ENCODE measurements at places on chromosomes 2 and 18.

DNA sequence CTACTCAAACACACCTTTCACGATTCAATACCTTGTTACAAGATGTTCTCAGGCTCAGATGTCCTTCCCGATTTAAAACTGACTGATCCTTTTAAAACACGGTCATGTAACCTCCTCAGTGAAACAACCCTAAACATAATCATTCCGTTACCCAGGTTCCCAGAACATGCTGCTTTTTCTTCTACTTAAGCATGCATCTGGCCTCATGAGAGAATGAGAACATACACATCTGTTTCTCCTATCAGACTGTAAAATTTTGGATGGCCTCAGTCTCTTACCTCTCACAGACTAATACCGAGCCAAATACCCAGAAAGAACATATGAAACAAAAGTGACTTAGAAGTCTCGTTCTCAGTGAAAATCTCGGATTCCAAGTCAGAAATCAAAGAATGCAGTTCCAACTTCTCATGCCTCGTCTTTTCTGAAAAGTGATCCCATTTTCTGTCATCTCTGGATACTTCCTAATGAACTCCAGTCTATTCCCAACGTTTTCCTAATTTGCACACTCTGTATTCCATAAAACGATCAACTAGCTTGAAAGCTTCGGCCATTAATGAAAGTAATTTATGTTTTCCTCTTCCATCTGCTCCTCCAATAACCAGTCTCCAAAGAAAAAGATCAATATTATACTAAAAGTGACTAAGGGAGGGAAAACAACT lies 919 bp downstream of the SF3B1 start:
- no peaks in the 10 kb centered on the region for H3K27me3 ChIP-seq
- peaks cover 14% of the 10 kb centered on the region for H3K4me1 ChIP-seq
- H3K27ac ChIP-seq = peak overlapping the region; percentile 95
- peak overlapping the region; percentile 91 for H3K4me3 ChIP-seq
- no peaks in the 10 kb centered on the region for H3K36me3 ChIP-seq

GRCh38 chr18:36380173-36380827 lies 82.8 kb downstream of the FHOD3 start:
- no peak overlapping the region for H3K27ac ChIP-seq
- H3K4me1 ChIP-seq = no peaks in the 10 kb centered on the region
- H3K27me3 ChIP-seq = no peaks in the 10 kb centered on the region

- no peaks in the 10 kb centered on the region for H3K27me3 ChIP-seq
- no peak for DNase-seq
- H3K36me3 ChIP-seq = no peaks in the 10 kb centered on the region
- H3K4me1 ChIP-seq = peaks cover 30% of the 10 kb centered on the region
Measured at GRCh38 chr2:42116195-42117181, 52.7 kb upstream of the EML4 start.

GRCh38 chr2:217795706-217796465 lies 206.9 kb downstream of the TNS1 start:
- H3K4me3 ChIP-seq = no peak overlapping the region
- no peak overlapping the region for H3K27ac ChIP-seq
- H3K27me3 ChIP-seq = no peaks in the 10 kb centered on the region
- H3K36me3 ChIP-seq = no peaks in the 10 kb centered on the region

GRCh38 chr2:217979151-217979811 lies 23.5 kb downstream of the TNS1 start:
- DNase-seq = no peak
- no peak overlapping the region for H3K4me3 ChIP-seq
- H3K27ac ChIP-seq = no peak overlapping the region
- H3K4me1 ChIP-seq = peaks cover 3% of the 10 kb centered on the region
- H3K27me3 ChIP-seq = no peaks in the 10 kb centered on the region

GRCh38 chr2:120722568-120723421 lies 12.9 kb upstream of the GLI2 start:
- DNase-seq = no peak
- H3K4me3 ChIP-seq = peak overlapping the region; percentile 3
- H3K4me1 ChIP-seq = peaks cover 24% of the 10 kb centered on the region
- no peak overlapping the region for H3K27ac ChIP-seq

DNA sequence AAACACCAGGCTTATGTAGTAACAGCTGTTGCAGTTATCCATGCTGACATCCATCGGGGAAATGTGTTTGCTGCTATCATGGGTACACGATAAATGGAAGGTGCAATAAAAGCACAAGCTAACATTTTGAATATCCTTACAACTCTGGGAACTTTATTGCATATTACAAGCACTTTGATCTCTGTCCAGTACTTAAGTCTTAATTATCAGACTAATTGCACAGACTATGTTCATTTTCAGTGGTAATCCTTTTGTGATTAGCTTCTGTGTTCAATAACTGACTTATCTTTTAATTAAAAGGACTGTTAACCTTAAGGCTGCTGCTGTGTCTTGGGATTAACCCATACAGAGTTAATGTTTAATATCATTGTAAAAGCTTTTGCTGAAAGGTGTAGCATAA lies 101.4 kb upstream of the ATP5MC3 start:
- H3K4me1 ChIP-seq = no peaks in the 10 kb centered on the region
- H3K36me3 ChIP-seq = no peaks in the 10 kb centered on the region
- H3K4me3 ChIP-seq = no peak overlapping the region
- H3K27me3 ChIP-seq = no peaks in the 10 kb centered on the region

DNA sequence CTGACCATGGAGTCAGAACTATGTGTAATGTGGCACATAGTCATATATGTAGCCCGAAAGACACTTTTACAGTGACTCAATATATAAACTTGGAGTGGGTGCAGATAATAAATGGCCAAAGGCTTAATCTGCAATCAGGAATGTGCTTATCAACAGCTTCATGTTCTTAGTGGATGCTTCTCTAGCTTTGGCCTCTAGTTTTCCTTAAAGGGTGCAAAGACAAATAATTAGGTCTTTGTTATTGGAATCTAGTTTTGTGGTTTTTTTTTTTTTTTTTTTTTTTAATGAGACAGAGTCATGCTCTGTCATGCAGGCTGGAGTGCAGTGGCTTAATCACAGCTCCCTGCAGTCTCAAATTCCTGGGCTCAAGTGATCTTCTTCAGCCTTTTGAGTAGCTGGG lies 625.6 kb downstream of the EPHA4 start:
- H3K4me3 ChIP-seq = no peak overlapping the region
- no peak overlapping the region for H3K27ac ChIP-seq
- no peaks in the 10 kb centered on the region for H3K27me3 ChIP-seq
- H3K4me1 ChIP-seq = no peaks in the 10 kb centered on the region
- H3K36me3 ChIP-seq = no peaks in the 10 kb centered on the region

GRCh38 chr2:233831861-233832260 lies 22.5 kb downstream of the HJURP start:
- DNase-seq = no peak
- no peaks in the 10 kb centered on the region for H3K27me3 ChIP-seq
- peaks cover 17% of the 10 kb centered on the region for H3K36me3 ChIP-seq
- no peaks in the 10 kb centered on the region for H3K4me1 ChIP-seq
- peak overlapping the region; percentile 45 for H3K27ac ChIP-seq

- peaks cover 2% of the 10 kb centered on the region for H3K36me3 ChIP-seq
- no peak for DNase-seq
- peak overlapping the region; percentile 79 for H3K27ac ChIP-seq
- H3K27me3 ChIP-seq = no peaks in the 10 kb centered on the region
Measured at GRCh38 chr2:99490623-99491461, 1.0 kb upstream of the REV1 start.

DNA sequence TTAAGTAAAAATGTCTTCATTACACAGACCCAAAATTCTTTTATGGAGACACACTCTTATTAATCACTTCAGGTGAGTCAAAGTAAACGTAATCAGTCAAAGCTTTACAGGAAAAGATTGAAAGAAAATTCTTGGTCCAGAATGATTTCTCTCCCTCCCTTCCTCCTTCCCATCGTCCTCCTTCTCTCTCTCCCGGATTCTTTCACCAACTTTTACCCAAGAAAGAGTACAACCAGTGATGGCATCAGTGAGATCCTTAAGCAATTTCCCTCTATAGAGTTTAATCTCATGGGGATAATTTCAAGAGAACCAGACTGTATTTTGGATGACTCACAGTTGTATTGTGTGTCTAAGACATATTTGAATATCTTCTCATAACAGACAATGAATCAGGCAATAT lies 258.1 kb downstream of the ALK start:
- H3K27ac ChIP-seq = peak overlapping the region; percentile 43
- H3K36me3 ChIP-seq = no peaks in the 10 kb centered on the region

GRCh38 chr2:205732314-205732713 lies 50.0 kb downstream of the NRP2 start:
- H3K36me3 ChIP-seq = peaks cover 12% of the 10 kb centered on the region
- no peaks in the 10 kb centered on the region for H3K27me3 ChIP-seq
- H3K4me3 ChIP-seq = no peak overlapping the region
- DNase-seq = no peak

GRCh38 chr2:95074663-95075439 lies 46.8 kb downstream of the MRPS5 start:
- H3K36me3 ChIP-seq = no peaks in the 10 kb centered on the region
- H3K27ac ChIP-seq = no peak overlapping the region
- H3K4me3 ChIP-seq = no peak overlapping the region

GRCh38 chr2:3260959-3261358 lies 116.7 kb downstream of the EIPR1 start:
- no peaks in the 10 kb centered on the region for H3K4me1 ChIP-seq
- no peak overlapping the region for H3K4me3 ChIP-seq
- DNase-seq = no peak
- peaks cover 24% of the 10 kb centered on the region for H3K36me3 ChIP-seq
- H3K27ac ChIP-seq = no peak overlapping the region

DNA sequence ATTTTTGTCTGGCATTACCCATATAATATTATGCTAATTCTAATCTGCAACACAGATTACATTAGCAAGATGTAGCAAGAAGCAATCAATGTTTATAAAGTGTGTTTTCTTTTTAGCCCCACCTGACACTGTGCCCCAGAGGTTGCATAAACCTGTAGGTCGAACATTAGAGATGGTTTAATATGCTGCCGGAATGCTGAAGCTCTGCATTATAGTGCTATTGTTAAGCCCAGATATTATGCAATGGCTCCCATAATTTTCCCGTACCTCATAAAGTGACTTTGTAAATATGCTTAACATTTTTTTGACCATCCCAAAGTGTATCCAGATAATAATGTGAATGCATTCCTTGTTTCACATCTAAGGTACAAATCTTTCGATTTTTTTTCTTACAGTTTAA lies 109.3 kb upstream of the MAP4K3 start:
- H3K27ac ChIP-seq = no peak overlapping the region
- peaks cover 9% of the 10 kb centered on the region for H3K4me1 ChIP-seq
- no peaks in the 10 kb centered on the region for H3K36me3 ChIP-seq
- H3K27me3 ChIP-seq = no peaks in the 10 kb centered on the region

DNA sequence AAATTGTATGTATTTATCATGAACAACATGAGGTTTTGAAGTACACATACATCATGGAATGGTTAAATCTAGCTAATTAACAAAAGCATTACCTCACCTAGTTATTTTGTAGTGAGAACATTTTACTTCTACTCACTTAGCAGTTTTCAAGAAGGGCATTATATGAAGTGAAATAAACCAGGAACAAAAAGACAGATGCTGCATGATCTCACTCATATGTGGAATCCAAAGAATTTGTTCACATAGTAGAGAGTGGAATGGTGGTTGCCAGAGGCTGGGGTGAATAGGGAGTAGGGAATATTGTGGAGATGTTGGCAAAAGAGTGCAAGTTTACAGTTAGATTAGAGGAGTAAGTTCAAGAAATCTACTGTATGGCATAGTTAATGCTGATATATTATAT lies 292.0 kb downstream of the ASXL3 start:
- no peaks in the 10 kb centered on the region for H3K27me3 ChIP-seq
- H3K4me3 ChIP-seq = no peak overlapping the region
- DNase-seq = no peak

DNA sequence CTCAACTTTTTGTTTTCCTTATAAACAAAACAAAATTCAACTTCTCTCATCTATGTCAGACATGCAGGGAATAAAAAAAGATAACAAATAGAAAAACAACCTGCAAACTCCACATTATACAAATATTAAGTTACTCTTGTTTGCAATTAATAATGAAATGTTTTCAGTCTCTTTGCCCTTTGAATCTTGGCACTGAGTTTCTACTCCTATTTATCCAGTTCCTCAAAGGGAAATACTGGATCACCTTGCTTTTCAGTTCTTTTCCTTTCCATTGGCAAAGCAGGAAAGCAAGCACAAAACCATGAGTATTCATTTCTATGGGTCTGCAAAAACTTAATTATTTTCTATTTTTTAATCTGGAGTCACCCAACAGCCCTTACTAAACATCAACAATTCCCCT lies 23.6 kb downstream of the KANSL1L start:
- H3K4me1 ChIP-seq = no peaks in the 10 kb centered on the region
- DNase-seq = no peak
- no peak overlapping the region for H3K4me3 ChIP-seq
- no peak overlapping the region for H3K27ac ChIP-seq
- no peaks in the 10 kb centered on the region for H3K27me3 ChIP-seq

- no peak overlapping the region for H3K4me3 ChIP-seq
- H3K4me1 ChIP-seq = no peaks in the 10 kb centered on the region
- no peak overlapping the region for H3K27ac ChIP-seq
- H3K27me3 ChIP-seq = no peaks in the 10 kb centered on the region
- no peaks in the 10 kb centered on the region for H3K36me3 ChIP-seq
Measured at GRCh38 chr2:216849987-216850386, 9.9 kb downstream of the TNP1 start.

- H3K4me1 ChIP-seq = peaks cover 17% of the 10 kb centered on the region
- peaks cover 26% of the 10 kb centered on the region for H3K36me3 ChIP-seq
- peak overlapping the region; percentile 97 for H3K4me3 ChIP-seq
- DNase-seq = no peak
Measured at GRCh38 chr2:241314226-241315092, 1.0 kb downstream of the HDLBP start.

- peak overlapping the region; percentile 16 for H3K4me3 ChIP-seq
- H3K27ac ChIP-seq = peak overlapping the region; percentile 90
- no peaks in the 10 kb centered on the region for H3K36me3 ChIP-seq
- H3K27me3 ChIP-seq = no peaks in the 10 kb centered on the region
- peaks cover 23% of the 10 kb centered on the region for H3K4me1 ChIP-seq
Measured at GRCh38 chr2:80489717-80490116, 185.2 kb upstream of the LRRTM1 start.

GRCh38 chr2:127612111-127612822 lies 33.7 kb upstream of the GPR17 start:
- H3K4me3 ChIP-seq = no peak overlapping the region
- H3K36me3 ChIP-seq = no peaks in the 10 kb centered on the region
- peak; percentile 8 for DNase-seq
- no peaks in the 10 kb centered on the region for H3K27me3 ChIP-seq
- H3K27ac ChIP-seq = no peak overlapping the region

DNA sequence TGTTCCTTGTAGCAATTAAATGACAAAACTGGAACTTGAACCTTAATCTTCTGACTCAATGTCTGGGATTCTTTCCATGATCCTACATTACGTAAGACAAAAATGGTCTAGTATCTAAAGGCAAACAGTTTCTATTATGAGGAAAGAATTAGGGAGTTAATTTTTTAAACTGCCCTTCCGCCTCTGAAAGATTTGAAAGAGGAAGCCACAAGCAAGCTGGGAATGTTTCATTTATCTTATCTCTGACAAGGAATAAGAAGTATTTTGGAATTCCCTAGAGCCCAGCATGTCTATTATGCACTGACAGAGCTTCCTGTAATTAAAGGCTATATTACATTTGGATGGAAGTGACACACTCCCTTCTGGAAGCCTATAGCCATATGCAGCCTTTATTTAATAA lies 558.8 kb upstream of the CDH2 start:
- H3K4me3 ChIP-seq = no peak overlapping the region
- H3K4me1 ChIP-seq = peaks cover under 1% of the 10 kb centered on the region
- DNase-seq = peak; percentile 9
- H3K36me3 ChIP-seq = no peaks in the 10 kb centered on the region

Data from SK-N-SH (cell line).